Naive thymus-derived CD8-positive, alpha-beta T cell (primary cell): ENCODE measurements at places on chromosomes 5 and 9.

DNA sequence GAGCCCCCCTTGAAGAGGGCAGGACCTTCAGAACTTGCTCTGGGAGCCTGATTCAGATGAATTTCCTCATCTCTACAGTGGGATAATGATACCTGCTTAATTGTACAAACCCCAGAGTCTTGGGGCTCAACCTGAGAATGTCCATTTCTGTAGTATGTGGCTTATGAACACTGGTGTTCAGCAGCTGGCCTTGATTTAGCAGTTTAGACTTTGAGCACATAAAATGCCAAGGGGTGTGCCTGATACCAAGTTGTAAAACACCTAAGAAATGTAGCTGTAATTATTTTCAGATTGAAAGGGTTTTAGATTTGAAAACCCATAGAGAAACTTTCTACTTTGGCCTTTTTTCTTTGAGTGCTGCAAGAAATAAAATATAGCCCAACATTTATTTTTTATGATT lies 44.9 kb downstream of the SFXN1 start:
- no peak for DNase-seq

DNA sequence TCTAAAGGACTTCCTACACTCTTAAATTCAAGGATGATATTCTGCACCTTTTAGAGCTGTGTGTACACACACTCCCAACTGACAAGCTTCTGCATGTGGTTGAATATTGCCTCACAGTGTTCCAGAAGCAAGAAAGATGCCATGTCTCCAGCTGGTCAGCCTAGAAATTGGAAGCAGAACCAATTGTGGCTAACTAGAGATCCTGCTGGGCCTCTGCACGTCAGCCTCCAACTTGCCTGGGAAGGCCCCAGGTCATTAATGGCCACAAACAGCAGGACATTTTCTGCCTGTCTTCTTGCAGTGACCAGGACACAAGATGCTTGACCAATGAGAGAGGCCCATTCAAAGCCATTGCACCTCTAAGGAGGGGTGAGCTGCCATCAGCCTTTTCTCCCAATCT lies 571.9 kb upstream of the BRINP1 start:
- no peak for DNase-seq

GRCh38 chr9:20948703-20949102 lies 82.7 kb downstream of the HACD4 start:
- DNase-seq = no peak

- DNase-seq = no peak
Observed at GRCh38 chr5:1440098-1440493, 5.1 kb downstream of the SLC6A3 start.

DNA sequence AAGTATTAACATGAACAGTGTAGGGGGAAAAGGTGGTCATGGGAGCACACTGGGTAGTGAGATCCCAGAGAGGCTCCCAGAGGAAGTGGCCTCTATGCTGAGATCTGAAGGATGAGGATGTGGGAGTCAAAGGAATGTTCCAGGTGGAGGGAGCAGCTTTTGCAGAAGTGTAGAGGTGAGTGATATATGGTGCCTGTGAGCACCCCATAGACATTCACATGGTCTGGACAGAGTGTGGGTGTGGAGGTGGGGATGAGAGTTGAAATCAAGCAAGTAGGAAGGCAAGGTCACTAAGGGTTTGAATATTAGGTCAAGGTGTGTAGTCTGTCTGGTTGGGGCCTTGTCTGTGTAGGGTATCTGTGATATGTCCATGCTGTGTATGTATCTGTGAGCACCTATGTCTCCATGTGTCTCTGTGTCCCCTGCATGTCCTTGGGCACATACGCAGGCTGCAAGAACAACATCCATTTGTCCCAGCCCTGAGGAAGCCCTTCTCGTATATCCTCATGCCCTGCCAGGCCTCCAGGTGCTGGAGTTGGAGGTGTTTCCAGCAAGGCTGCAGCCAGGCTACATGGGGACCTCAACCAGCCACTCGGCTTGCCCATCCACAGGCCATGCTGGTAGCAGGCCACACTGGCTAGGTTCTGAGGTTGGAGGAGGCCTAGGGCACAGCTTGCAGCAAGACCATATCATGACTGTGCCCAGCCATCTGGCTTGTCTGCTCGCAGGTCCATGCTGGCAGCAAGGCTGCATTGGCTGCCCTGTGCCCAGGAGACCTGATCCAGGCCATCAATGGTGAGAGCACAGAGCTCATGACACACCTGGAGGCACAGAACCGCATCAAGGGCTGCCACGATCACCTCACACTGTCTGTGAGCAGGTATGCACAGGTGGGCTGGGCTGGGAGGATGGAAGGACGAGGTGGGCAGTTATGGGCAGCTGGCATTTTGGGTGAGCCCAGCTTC lies 4.7 kb downstream of the PDLIM4 start:
- DNase-seq = no peak

DNA sequence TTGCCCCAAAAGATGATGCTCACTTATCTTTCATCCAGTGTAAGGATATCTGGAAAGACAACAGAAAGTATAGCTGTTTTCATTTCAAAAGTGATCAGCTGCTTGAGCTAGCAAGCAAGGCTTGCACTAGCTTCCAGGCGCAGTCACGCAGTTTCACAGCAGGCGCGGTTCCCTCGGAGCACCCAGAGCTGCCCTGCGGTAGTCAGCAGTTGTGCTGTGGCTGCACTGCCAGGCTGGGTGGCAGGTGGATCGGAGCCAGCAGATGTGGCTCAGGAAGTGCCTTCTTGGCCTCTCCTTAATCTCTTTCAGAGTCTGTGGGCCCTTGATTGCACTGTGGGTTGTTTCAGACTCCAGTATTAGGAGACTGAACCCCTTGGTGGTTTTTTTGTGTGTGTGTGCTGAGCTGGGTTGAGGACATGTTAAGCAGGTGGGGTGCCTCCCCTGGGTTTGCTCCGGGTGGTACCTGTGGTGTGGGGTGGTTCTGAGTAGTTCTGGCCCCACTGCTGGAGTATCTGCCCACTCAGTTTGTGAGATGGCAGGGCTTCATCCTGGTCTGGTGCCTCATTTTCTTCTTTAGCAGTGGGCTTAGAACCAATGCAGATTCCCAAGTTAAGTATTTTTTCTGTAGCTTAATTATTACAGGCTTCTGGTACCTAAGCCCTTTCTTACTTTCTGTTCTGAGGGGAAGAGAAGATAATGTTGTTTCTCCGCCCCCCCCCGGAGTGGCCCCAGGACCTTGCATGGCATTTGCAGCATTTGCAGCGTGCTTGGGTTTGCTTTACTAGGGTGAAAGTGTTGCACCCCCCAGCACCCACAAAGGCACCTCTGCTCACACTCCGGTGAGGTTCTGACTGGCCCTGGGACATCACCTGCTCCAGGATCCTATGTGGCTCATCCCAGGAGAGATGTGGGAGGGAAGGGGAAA lies 16.4 kb downstream of the TENT4A start:
- peak; percentile 36 for DNase-seq

DNA sequence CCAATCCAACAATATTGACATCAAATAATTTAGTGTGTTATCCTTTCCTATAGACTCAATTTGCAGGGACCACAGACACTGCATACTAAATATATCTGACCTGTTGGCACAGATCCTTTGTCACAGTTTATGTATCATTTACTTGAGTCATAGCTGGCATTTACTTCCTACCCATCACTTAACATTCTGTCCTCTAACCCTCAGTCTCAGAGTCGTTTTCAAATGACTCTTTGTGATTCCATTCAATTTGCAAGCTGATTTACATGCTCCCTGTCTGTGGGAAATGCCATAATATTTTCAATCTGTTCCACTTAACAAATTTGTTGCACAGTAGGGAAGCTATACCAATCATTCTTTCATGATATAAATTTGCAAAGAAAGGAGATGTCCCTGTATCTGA lies 265.7 kb upstream of the EDIL3 start:
- DNase-seq = no peak

GRCh38 chr5:2631758-2632157 lies 119.7 kb downstream of the IRX2 start:
- no peak for DNase-seq

DNA sequence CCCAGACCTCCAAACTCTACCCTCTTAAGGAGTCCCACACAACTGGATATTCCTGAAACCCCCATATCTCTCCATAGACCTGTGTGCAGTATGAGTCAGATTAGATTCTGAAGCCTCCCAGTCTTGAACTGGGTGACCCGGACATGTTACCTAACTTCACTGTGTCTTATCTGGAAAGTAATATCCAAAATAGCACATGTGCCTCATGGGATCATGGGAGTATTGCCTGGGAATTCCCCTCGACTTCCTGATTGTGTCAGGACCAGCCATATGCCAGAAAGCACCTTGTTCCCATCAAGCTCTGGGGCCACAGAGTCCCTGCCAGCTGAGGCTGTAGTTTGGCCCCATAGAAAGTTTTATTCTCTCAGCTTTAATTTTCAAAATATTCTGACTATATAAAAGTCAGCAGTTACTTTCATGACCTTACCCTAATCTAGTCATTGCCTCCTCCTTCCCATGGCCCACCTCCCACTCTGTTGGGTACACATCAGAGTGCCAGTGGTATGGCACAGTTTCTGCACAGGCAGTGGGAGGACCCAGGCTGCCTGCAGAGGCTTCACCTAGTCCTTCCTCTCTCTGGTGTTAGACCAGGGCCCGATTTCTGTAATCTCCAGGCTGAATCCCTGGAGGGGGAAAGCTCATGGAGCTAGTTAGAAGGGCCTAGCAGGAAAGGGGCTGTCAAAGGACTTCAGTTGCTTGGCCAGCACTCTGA lies 19.5 kb upstream of the B4GALT1 start:
- DNase-seq = no peak

GRCh38 chr9:34400275-34400674 lies 23.6 kb upstream of the MYORG start:
- DNase-seq = no peak

GRCh38 chr5:74725331-74725730 lies 40.3 kb downstream of the HEXB start:
- no peak for DNase-seq

DNA sequence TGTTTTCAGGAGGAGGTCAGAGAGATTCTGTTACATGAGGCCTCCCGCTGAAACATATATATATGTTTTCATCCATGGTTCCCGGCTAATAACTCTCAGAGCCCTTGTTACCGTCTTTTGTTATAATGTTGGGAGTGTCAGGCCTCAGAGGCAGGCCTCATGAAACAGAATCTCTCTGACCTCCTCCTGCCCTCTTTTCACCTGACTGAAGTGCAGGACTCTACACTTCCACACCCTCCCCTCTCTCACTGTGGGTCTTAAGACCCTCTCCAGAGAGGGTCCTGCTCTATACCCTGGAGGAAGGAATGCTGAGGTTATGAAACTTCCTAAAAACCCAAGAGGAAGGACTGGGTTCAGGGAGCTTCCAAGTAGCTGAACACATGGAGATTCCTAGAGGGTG lies 28.5 kb upstream of the PTGER4 start:
- DNase-seq = no peak

DNA sequence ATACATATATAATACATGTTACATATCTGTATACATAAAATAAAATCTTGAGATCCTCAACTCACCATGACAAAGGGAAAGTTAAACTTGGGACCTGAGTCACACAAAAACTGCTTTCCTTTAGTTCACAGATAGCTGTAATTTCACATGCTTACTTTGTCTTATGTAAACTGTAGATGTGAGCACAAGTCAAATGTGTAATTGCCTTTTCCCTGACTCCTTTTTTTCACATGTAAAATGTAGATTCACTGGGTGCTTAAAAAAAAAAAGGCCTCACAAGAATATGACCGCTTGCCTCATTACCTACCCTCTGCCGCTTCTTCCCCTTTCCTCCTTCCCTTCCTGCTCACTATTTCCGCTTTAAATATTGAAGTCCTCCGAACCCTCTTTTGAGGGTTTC lies 21.9 kb upstream of the FAM169A start:
- no peak for DNase-seq

DNA sequence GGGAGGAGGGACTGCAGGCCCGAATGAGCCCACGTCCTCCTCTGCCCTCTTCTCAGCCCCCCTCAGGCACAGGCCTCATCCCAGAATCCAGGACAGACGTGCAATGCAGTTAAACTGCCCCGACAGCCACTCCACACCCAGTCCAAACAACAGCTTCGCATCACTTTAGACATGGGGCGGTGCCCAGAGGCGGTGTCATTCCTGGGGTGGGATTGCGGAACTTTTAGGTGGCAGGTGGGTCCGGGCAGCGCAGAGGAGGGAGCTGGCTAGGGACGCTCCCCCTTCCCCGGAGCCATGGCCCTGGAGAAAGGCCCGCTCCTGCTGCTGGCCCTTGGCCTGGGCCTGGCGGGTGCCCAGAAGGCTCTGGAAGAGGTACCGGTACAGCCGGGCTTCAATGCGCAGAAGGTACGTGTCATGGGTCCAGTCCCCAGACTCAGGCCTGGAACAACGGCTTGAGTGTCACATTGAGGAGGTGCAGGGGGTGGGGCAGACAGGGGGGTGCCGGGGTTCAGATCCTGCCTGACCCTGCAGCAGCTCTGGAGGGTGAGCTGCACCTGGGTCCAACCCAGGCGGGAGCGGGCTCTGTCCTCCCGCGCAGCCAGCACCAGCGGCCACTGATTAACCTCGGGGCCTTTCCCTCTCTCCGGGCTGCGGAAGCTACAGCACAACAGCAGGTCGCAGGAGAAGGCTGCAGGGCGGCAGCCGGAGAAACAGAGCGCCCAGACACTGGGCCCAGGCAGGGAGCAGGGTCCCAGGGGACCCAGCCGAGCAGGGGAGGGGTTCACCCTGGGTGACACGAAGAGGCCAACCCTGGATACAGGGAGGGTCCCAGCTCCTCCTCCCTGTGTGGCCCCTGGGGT lies 25.2 kb downstream of the GLT6D1 start:
- no peak for DNase-seq

DNA sequence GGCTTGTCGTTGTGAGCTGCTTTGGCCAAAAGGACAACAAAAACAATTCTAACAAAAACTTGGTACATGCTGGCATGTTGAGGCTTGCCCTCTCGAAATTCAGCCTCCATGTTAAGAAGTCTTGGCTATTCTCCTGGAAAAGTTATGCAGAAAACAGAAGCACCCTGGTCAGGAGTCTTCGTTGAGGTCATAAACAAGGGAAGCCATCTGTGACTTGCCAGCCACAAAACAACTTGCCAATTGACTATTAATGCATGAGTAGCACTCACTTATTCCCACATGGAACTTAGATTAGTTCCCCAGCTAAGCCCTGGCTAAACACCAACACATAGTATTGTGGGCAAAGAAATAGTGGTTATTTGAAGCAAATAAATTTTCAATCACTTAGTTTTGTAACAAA lies 521.0 kb upstream of the CHD1 start:
- no peak for DNase-seq

- DNase-seq = no peak
Observed at GRCh38 chr5:93890657-93891056, 149.3 kb upstream of the POU5F2 start.
